ENCODE measurements at places on chromosomes 3 and 15.
A peak's percentile ranks its signal among the peaks of the same experiment; 100 is the strongest.

- DNase-seq = no peak
These were observed 1.8 kb upstream of the NAALADL2 start for GRCh38 chr3:174857301-174857700.

DNA sequence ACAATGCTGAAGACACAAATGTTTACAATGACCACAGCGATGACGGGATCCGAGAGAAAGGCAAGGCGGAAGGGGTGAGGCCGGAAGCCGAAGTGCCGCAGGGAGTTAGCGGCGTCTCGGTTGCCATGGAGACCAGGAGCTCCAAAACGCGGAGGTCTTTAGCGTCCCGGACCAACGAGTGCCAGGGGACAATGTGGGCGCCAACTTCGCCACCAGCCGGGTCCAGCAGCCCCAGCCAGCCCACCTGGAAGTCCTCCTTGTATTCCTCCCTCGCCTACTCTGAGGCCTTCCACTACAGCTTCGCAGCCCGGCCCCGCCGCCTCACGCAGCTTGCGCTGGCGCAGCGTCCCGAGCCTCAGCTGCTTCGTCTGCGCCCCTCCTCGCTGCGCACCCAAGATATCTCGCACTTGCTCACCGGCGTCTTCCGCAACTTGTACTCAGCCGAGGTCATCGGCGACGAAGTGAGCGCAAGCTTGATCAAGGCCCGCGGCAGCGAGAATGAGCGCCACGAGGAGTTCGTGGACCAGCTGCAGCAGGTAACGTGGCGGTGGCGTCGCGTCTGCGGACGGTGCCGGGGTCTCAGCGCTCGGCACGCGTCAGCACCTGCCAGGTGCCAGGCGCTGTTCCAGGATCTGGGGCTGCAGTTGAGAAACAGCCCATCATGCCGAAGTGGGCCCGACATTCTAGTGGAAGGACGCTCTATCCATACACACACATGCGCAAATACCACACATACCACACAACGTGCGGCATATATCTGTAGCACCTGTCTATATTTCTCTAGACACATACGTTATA, at the start of gene DLEC1:
TSS of gene DLEC1 (plus strand) at position 108 of the 798 bp plus-strand sequence. CDS start at position 126, 18 bp downstream.
- peak; percentile 72 for DNase-seq

GRCh38 chr3:56126632-56127031, 341.6 kb downstream of the ERC2 start:
- no peak for DNase-seq

DNA sequence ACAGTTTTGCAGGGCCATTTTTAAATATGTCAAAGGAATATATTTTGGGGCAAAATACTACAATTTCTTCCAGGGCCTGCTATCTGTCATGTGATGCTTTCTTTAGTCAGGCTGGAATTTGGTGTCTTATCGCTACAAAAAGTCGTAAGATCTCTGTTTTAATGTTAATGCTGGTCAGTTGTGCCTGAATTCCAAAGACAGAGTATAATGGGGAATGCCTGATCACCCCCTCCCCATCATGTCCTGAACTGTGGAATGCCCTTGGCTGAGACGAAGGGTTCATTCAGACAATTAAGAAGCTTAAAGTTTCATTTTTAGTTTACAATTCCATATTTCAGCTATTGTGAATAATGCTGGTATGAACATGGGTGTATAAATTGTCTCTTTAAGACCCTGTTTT, 203.0 kb downstream of the TBC1D5 start:
- DNase-seq = no peak

Data from germinal center (tissue), 1 donor.